ENCODE measurements at places on chromosomes 4 and X.
A peak's percentile ranks its signal among the peaks of the same experiment; 100 is the strongest.

DNA sequence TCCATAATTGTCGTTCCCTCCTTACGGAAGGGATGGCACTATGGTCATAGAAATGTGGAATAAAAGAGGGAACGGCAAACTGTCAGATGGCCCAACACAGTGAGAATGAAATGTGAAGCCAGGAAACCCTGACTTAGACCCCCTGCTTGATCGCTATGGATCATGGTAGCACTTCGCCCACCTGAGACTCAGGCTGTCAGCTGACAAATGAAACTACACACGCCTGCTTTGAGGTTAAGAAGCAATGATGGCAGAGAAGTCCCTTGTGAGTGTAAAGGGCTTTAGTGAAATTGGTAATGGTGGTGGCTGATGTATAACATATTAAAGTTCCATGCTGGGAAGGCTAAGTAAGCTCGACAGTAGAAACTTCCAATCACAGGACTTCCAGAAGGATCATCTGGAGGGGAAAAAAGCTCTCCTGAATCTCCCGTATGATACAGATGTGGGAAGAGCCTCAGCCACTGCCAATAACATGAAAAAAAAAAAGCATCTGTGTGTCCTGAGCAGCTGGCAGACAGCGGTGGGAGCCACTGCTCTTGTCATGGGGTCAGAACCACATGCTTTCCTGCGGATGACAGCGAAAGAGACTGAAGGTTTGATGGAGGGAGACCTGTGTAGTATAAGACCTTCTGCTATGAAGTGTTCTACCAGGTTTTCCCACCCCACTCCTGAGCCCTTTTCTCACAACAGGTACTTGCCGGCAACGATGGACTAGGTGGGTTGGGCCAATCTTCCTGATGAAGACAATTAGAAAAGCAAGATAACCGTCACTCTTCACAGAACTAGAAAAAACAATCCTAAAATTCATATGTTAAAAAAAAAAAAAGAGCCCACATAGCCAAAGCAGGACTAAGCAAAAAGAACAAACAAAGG is 107.6 kb downstream of the AFAP1 start:
- DNase-seq = no peak

DNA sequence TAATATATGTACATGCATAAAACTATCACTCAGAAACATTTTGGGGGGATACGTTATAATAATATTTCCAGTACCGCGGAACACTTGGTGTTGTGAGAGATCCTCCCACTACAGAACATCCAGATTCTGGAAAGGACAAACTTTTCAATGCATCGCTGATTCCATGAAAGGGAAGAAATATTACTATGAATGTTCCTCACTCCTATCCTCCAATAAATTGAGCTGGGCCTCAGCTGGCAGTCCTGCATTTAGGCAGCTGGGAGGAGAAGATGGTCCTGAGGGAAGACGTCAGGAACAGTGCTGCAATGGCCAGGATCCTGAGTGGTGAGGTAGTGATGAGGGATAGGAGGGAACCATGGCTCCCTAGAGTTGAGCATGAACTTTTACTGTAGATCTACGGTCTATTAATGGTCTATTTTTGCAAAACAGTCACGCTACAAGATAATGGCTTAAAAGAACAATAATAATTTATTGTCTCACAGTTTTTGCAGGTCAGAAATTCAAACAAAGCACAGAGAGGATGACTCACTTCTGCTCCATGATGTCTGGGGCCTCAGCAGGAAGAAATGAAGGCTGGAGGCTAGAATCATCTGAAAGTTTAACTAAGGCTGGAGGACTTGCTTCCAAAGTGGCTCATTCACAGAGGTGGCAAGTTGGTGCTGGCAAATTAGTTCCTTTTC is 538.1 kb downstream of the STIM2 start:
- no peak for DNase-seq

- DNase-seq = peak; percentile 34
Measured at GRCh38 chrX:69501429-69501828, 2.7 kb upstream of the NALF2 start.

DNA sequence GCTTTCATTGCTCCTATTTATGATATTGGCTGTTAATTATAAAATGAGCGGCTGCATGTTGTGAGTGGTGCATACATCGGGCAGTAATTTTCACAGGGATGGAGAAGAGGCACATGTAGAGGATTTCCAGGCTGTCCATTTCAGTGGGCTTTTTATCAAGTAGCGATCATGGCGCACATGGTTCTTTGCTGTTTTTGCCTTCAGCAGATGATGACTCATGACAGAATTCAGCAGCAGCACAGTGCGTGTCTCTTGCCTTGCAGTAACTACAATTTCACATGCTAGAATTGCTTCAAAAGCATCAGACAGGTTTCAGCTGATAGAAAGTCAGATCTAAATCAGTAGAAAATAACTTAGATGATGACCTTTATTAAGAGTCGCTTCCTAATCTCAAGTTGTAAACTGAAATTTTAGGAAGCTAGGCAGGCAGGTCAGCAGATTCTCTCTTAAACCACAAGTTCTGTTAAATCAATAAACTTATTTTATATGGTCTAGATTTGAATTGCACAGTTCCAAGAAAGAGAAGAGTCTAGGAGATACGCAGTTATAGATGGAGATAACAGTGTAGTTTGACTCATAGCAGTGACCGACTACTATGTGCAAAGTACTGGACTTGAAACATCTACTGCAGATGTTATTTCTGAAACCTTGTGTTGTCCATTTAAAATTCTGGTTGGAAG is 35.8 kb downstream of the LRP2BP start:
- no peak for DNase-seq

- no peak for DNase-seq
Measured at GRCh38 chr4:122669911-122670738, 49.3 kb upstream of the IL21 start.

GRCh38 chr4:123740236-123740635 is 343.6 kb downstream of the SPRY1 start:
- no peak for DNase-seq

- no peak for DNase-seq
Measured at GRCh38 chr4:106264331-106264728, 51.7 kb downstream of the TBCK start.

- no peak for DNase-seq
Measured at GRCh38 chr4:143405075-143405730, 68.5 kb downstream of the GAB1 start.

GRCh38 chrX:68686097-68686977 is 38.9 kb downstream of the STARD8 start:
- no peak for DNase-seq

GRCh38 chr4:153260553-153261300 is 56.5 kb downstream of the TRIM2 start:
- DNase-seq = no peak

GRCh38 chr4:40300371-40301162 is 34.6 kb upstream of the CHRNA9 start:
- no peak for DNase-seq

DNA sequence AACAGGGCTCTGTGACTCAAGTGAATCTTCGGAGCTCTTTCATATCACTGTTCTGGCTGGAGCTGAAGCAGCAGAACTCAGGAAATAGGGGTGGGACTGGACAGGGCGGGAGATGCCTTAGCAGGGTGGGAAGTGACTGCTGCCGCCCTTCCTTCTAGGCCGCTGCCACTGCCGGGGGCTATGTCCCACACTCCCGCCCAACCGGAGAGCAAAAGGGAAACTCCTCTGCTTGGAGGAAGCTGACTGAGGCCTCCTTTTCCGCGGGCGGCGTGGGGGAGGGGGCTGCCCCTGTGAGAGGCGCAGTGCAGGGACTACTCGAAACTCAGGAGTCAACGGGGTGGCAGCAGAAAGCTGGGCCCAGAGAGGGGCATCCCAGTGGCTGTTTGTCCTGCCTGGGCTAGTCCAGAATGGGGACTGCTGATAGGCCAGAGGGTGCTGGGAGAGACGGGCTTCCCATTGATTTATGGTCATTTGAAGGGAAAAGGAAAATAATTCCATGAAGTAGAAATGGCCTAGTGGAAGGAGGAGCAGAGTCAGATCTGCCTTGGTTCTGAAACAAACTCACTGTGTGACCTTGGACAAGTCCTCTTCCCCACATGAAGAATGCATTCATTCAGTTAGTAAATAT is 36.9 kb downstream of the STARD8 start:
- DNase-seq = no peak

DNA sequence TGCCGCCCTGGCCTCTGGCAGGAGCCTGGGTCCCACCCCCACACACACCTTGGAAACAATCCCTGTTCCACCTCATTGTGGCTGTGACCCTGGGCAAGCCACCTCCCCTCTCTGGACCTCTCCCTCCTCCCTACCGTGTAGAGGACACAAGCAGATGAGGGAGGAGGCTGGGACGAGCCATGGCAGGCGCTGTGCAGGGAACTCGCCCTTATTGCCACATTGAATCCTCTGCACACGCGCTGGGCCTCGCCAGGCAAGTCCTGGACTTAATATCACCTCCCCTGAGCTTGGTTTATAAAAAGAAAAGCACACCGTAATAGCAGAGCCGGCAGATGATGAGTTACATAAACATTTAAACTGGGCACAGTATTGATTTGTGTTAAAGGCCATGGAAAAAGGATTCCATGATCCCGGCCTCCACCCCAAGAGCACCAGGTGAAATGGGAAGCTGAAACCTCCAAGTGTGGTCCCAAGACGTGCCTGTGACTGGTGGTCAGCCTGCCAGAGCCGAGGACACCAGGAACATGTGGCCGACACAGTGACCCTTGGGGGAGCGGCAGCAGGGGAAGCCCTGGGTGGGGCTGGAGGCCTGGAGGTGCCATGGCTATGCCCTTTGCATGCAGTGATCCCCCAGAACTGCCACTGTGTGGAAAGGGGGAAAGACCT is 81.1 kb downstream of the PPP2R2C start:
- no peak for DNase-seq

- DNase-seq = no peak
Measured at GRCh38 chr4:26220696-26221095, 100.1 kb upstream of the RBPJ start.

GRCh38 chrX:100975212-100975611 is 5.7 kb downstream of the ARL13A start:
- DNase-seq = no peak

DNA sequence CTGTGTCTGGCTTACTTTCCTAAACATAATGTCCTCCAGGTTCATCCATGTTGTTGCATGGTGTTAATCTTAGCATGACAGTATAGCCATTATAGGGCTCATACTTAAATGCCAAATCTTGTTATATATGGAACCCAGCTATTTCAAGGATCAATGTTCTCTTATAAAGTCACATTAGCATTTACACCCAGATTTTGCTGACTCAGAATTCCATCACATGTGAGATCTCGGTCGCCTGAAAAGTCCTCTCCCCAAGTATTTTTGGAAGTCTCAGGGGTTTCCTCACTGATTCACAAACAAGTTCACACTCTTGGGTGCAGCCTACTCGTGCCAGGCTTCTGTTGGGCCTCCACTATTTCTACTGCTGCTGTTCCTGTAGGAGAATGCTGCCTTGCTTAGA is 19.9 kb upstream of the C4orf51 start:
- DNase-seq = no peak

DNA sequence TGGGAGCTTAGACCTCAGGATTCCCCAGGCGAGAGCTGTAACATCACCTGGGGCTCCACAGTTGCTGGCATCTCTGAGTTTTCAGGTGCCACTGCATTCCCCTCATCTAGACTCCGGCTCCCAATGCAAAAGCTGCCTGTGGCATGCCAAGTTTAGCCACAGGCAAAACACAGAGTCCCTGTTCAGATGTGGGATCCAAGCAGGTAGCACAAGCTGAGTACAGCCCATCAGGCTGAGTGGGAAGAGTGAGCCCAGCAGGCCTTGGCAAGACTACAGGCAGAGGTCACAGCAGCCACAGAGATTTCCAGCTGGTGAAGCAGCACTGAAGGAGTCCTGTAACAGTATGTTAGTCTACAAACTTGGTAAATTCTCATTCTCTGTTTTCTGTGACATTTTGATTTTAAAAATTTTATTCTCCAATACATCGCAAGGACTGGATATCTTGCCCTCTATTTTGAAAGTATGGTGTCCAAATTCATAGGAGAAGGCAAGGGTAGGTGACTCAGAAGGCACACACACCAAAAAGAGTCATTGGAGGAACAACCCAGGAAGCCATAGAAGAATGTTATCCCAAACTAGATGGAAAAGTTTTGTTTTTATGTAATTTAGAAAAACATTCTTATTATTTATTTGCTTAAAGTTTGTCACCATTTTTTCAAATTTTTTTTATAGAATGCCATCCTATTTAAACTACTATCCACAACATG is 13.6 kb upstream of the CXCL2 start:
- no peak for DNase-seq

DNA sequence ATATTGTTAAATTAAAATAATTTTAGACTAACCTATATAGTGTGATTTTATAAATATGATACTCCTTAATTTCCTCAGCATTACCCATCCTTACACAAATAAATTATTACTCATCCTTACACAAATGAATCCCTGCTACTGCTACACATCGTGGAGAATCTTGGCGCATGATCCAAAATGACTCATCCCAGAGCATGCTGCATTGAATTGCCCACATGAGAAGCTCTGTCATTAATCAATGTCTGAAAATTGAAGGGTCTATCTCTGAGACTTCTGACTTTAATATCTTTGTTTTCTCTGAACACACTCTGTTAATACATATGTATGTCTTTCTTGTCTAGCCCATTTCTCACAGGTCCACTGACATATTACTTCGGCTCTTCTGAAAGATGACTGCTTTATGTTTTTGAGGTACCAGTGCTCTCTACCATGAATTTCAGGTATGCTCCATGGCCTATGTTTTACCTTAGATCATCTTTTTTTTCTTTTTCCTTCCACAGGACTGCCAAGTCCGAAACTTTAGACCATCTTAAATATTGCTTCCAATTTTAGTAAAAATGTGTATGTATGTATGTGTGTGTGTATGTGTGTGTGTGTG is 15.7 kb upstream of the DUSP21 start:
- DNase-seq = no peak

DNA sequence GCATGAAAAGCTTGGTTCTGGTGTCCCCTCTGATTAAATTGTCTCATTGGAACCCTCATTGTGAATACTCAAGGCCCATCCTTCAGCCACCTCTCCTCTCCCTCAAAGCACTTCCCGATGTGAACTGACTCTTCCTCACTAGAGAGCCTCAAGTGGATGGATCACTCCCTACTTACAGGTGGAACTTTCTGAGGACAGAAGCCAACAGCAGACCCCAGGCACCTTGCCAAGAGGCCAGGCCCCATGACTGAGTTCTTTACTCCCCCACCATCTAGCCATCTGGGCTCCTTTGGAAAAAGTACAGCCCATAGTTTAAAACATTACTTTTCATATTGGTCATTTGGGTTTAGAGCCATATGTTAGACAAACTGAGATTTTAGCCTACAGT is 224.1 kb downstream of the SHROOM3 start:
- DNase-seq = no peak

- no peak for DNase-seq
Measured at GRCh38 chr4:101262683-101263082, 84.6 kb downstream of the PPP3CA start.
